ENCODE measurements at places on chromosomes 2 and 18. TPM values are rescaled to one million over a fixed set of nuclear protein-coding genes. Genes with fewer than 3 reads are reported as not detected.

CDH2 gene
- 0.16 TPM for total RNA-seq

GKN2 gene
- not detected for total RNA-seq

TMEM17 gene
- 3.4 TPM for total RNA-seq

GRCh38 chr2:180787330-180787729 lies 193.1 kb upstream of the UBE2E3 start:
- no peak for DNase-seq

- no peak for DNase-seq
Observed at GRCh38 chr18:9757827-9758621, 49.9 kb downstream of the RAB31 start.

DNA sequence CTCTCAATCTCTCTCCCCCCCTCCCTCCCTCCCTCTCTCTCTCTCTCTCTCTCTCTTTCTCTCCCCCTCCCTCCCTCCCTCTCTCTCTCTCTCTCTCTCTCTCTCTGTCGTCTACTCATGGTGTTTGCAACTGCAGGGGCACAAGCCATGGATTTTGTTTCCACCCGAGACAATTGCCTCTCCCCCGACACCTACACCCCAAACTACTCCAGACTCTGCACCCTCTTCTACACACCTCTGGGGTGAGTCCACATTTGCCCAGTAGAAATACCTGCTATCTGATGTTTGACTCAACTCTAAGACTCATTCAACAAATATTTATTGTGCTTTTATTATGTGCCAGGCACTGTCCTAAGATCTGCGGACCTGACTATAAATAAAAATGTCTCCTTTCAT lies 93.7 kb downstream of the TMEM17 start:
- no peak for DNase-seq

DNA sequence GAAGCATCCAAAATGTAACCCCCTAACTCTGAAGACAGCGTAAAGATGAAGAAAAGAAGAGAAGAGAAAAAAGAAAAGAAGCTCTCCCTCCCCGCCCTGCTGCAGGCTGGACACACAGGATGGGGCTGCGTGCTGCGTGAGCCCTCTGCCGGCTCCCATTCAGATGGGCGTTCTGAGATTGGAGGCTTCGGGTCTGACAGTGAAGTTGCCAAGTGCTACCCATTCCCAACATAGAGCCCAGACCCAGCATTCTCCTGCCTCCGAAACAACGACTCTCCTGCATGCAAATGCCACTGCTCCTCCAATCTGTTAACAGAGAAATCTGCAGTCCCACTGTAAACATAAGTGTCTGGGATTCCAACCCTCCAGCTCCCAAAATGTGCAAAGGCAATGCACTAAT lies 234.9 kb downstream of the BCL11A start:
- DNase-seq: no peak

GRCh38 chr2:198314559-198315153 lies 510.3 kb downstream of the PLCL1 start:
- DNase-seq: no peak

- no peak for DNase-seq
Observed at GRCh38 chr2:125638345-125638744, 1017.6 kb upstream of the GYPC start.

GRCh38 chr18:9240270-9240669 lies 94.3 kb upstream of the TWSG1 start:
- DNase-seq: no peak

DNA sequence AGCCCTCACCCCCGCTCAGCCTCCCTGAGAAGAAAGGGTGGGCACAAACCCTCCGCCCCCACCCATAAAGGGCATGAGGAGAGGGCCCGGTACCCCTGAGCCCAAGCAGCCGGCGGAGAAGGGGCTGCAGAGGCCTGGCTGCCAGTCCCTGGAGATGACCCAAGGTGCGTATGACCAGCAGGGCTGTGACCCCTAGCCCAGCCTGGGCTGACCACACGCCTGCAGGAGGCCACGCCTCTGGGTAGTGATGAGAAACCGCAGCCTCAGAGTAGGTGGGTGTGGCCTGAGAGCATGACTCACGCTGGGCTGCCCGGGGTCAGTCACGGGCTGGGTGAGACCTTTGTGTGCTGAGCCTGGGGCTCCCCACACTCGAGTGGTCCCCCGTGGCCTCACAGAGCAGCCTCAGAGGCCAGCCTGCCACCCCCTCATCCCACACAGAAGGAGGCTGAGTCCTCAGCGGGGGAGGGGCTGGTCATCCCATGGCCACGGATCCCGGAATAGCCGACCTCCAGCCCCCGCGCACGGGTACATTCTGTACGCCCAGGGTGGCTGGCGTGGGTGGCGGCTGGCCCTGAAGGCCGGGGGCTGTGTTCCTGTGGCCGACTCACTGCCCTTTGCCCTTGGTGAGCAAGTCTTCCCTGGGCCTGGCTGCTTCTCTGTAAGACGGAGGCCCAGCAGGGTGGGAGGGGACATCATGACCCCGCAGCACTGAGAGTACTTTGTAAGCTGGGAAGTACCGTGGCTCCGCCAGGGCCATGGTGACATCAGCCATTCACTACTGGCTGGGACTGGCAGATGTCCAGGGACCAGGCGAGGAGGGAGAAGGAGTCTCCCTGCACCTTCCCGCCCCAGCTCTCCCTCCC lies 110.8 kb upstream of the OTOS start:
- peak; percentile 85 for DNase-seq

DNA sequence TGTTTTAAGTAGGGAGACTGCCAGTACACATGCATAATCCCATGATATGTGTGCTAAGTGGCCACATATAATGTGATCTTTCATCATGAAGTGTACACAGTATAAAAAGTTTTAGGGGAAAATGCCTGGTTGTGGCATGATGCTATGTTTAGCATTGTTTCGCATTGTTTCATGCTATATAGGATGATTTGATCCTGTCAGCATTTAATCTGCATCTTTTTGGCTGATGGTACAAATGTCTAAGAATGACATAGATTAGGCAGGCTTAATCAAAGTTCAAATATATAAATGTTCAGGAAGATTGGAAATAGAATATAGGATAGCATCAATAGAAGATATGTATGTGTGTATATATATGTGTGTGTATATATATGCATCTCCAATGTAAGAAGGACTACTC lies 83.6 kb downstream of the MYO3B start:
- no peak for DNase-seq

GRCh38 chr18:37964885-37965571 lies 399.4 kb upstream of the CELF4 start:
- DNase-seq: no peak

DNA sequence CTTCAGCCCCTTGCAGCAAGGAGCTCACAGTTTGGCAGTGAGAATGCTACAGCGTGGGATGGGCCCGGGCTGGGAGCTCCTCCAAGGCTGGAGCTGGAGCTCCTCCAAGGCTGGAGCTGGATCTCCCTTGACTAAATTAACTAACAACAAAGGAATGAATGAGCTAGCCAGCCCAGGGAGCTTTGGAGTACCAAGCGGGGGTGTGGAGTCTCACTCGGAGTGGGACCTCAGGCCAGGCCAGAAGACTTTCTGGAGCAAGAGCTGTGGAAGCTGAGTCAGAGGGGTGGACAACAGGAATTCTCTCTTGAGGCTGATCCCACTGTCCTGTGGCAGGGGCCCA lies 244.7 kb upstream of the HS6ST1 start:
- DNase-seq: no peak

DNA sequence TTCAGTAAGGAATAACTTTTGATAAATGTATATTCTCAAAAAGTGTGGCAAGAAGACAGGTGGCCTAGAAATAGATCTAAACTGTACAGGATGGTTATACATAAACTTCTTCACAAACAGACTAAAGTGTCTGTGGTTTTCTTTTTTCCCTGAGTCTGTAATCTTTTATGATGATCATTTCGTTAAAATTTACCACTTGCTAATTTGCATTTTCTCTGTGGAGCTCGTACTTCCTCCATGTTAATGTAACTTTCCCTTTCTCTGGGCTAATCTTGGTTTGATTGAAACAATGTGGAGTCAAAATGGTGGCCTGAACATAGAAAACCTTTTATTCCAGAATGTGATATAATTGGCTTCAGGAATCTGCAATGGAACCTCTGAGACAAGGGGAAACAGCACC lies 166.2 kb downstream of the FTCDNL1 start:
- no peak for DNase-seq

DNA sequence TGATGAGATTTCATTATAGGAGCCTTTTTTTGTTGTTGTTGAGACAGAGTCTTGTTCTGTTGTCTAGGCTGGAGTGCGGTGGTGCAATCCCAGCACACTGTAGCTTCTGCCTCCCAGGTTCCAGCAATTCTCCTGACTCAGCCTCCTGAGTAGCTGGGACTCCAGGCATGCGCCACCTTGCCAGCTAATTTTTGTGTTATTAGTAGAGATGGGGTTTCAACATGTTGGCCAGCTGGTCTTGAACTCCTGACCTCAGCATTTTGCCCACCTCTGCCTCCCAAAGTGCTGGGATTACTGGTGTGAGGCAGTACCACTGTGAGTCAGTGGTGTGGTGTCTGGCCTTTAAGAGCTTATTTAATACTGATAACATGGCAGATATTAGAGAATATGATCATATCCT lies 60.1 kb downstream of the MOB4 start:
- DNase-seq: no peak

DNA sequence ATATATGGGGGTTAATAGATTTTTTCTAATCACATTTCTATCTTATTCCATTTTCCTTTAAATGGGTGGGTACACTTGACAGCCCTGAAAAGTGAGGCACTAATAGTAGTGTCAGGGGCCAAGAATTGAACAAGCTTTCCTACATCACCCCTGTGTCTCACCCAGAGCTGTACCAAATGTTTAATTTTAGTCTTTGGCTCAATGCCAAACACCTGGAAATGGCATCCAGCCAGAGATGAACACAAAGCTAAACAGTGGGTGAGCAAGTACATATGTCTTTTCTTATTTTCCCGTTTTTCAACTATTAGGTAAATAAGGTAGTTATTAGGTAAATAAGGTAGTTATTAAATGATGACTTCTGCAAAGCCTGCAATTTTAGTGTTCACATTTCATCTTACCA lies 276.3 kb upstream of the ERBB4 start:
- DNase-seq: no peak
